ENCODE measurements at places on chromosomes 2 and 18.

GRCh38 chr2:75844651-75845050 lies 133.9 kb upstream of the GCFC2 start:
- no peak for DNase-seq

DNA sequence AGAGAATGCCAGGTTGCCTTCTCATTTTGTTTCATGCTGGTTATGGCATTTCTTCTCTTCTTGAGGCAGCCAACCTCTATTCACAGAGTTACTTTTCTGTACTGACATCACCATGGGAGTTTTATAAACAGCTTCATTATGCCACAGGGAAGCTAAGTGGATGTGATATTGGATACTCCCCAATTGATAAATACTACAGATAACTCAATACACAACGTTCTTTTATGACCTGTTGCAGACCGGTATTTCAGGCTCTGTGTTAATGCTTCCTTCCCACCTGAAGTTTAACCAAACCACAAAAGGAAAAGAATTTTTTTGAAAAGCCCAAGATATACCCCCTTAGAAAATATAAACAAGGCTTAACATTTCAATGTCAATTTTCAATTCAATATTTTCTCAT lies 258.3 kb upstream of the SOX11 start:
- no peak for DNase-seq

- no peak for DNase-seq
These were observed 40.6 kb downstream of the PDCL3 start for GRCh38 chr2:100603414-100603813.

GRCh38 chr18:58862356-58862755 lies 2.3 kb upstream of the ZNF532 start:
- no peak for DNase-seq

- no peak for DNase-seq
These were observed 8.7 kb upstream of the TFCP2L1 start for GRCh38 chr2:121293450-121294325.

DNA sequence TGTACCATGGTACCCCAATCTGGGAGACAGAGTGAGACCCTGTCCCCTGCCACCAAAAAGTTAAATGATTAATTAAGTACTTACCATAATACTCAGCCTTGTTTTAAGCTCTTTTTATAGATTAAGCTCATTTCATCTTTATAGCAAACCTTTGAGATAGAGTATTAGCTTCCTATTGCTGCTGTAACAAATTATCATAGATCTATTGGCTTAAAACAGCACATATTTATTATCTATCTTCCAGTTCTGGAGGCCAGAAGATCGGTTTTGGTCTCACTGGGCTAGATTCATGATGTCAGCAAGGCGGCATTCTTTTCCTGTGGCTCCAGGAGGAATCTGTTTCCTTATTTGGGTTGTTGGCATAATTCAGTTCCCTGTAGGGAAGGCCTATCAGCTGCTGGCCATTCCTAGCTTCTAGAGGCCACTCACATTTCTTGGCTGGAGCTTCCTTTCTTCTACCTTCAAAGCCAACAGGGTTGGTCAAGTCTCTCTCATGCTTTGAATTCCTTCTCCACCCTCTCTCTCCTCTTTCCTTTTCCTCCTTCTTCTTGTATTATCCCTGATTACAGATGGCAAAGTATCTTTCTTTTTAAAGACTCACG lies 13.7 kb upstream of the GREB1 start:
- no peak for DNase-seq

Data from Jurkat, Clone E6-1 (cell line).